ENCODE measurements at places on chromosomes 2 and 18.

DNA sequence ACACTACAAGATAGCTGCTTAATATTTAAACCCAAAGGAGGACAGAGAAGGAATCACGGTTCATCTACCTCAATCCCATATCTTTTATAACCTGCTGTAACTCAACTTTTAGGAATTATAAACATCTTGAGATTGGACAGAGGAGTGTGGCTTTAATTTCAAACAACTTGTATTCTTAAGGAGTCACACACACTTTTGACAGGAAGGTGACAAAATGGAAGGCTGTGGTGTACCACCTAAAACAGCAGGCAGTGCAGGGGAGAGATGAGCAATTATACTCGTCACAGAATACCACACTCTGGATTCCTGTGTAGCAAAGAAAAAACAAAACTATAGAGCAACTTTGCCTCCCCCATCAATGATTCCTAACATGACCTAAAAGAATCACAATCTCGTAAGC lies 194.8 kb downstream of the ZEB2 start:
- DNase-seq, result peak; percentile 8

- no peak for DNase-seq
These were observed 519 bp downstream of the TEX261 start for GRCh38 chr2:70994009-70994698.

- no peak for DNase-seq
These were observed 15.1 kb downstream of the SPTBN1 start for GRCh38 chr2:54471221-54471711.

GRCh38 chr18:77749089-77749488 lies 499.4 kb downstream of the GALR1 start:
- DNase-seq, result no peak

DNA sequence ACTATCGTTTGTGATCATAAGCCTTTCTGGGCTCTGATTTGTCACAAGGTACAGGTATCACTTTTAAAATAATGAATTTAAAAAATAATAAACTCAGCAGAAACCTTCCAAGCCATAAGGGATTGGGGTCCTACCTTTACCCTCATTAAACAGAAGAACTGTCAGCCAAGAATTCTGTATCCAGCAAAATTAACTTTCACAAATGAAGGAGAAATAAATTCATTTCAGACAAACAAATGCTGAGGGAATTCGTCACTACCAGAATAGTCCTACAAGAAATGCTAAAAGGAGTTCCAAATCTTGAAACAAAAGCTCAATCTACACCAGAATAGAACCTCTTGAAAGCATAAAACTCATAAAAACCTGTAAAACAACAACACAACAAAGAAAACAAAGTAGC lies 25.7 kb downstream of the L3MBTL4 start:
- no peak for DNase-seq

DNA sequence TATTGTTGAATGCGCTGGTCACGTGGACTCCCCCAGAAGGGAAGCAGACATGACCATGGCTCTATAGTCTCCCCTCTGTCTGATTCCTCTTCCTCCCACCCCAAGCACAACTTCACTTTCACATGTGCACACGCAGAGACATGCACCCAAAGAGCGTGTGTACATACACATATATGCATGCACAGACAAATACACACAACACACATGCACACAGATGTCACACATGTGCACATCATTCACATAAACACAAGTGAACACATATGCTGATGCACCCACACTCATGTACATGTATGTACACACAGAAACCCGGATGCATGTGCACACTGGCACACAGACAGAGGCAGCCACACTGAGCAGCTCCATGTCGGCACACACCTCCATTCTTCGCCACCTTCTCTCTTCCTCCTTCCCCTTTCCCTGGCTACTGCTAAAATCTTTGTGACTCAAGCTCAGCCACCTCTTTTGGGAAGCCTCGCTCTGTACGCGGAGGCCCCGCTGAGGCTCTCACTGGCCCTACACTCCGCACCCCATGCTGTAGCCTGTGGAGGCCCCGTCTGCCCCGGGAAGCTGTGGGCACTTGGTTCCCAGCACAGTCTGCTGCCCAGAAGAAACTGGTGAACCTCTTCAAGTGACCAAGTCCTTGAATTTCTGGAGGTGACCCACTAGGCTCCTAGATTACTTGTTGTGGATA lies 101.6 kb upstream of the TEX51 start:
- no peak for DNase-seq

DNA sequence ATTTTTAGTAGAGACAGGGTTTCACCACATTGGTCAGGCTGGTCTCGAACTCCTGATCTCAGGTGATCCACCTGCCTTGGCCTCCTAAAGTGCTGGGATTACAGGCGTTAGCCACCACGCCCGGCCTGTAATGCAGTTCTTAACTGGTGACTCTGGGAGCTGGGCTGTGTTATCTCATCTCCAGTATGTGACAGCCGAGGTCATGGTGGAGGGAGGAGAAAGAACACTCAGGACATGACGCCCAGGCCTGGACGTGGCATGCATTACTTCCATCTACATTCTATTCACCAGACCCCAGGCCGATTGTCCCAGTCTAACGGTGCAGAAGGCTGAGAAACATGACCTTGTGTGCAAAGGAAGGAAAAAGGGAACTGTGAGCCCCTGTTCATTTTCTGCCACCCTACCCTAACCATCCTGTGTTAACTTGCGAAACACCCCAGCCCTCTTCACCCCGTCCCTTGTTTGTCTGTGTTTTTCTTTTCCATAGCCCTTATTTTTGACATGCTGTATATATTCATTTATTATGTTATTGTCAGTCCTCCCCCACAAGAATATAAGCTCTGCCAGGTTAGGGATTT lies 88.1 kb upstream of the ASAP2 start:
- DNase-seq, result no peak

DNA sequence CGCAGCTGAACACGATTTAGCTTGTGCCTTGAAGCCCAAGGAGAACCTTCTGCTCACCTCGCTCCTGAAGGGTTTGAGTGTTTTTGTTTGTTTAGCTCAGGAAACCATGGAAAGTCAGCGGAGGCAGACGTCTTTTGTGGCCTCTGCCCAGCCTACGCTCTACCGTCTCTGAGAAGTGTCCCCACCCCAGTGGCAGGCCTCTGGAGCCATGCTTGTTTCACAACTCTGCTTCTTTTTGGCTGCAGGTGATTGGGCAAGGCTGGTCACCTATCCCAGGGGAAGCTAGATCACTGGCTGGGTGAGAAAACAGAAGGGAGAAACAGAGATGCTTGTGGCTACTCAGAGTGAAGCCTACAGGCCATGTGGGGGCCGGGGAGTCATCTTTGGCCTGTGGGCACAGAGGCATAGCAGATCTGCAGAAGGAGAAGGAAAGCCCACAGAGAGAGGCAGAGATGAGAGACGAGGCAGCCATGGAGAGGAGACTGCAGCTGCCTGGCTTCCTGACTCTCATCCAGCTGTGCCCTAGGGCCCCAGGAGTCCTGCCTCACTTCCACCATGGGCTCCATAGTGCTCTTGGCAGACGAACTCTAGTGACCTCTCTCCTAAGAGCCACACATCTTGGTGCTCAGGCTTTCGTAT lies 50.1 kb downstream of the CIB4 start:
- DNase-seq, result no peak

DNA sequence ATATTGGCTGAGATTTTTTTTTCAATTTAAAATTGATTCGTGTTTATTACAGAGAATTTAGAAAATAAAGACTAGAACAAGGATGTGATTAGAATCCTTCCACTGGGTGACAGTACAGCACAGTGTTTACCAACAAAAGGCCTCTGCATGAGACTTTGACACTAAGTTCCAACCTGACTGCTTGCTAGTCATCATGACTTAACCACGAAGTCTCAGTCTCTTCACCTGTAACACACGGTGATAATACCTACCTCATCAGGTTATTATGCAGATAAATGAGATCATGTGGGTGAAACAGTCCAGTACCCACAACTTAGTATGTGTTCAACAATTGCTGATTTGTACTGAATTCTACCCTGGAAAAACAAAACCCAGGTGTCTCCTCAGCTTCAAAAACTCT lies 151.2 kb downstream of the STK39 start:
- DNase-seq, result no peak

GRCh38 chr2:95022309-95023221 lies 2.9 kb upstream of the MAL start:
- peak; percentile 78 for DNase-seq

- no peak for DNase-seq
These were observed 422.8 kb downstream of the SETBP1 start for GRCh38 chr18:45103319-45104048.

DNA sequence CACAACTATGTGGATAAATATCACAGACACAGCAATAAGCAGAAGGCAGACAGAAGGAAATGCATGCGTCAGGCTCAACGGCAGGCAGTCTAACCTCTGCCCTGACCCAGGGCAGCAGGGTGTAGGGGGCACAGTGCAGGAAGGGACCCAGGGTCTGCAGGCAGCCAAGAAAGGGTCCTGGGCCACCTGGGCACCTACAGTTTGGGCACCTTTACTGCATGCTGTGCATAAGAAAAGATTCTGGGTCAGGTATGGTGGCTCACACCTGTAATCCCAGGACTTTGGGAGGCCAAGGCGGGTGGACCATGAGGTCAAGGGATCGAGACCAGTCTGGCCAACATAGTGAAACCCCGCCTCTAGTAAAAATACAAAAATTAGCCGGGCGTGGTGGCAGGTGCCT lies 17.7 kb downstream of the PASK start:
- DNase-seq, result no peak

- DNase-seq, result no peak
These were observed 165.5 kb downstream of the TMEM247 start for GRCh38 chr2:46644690-46645385.

DNA sequence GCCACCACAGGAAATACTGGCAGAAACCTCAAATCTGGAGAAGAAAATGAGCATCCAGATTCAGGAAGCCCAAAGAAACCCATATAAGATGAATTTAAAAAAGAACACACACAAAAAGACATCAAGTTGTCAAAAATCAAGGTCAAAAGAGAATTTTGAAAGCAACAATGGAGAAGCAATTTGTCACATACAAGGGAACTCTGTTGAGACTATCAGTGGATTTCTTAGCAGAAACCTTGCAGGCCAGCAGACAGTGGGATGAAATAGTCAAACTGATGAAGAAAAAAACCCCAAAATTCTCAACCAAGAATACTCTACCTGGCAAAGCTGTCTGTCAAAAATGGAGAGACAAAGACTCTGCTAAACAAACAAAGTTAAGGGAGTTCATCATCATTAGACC lies 272.6 kb downstream of the ADCYAP1 start:
- DNase-seq, result no peak

GRCh38 chr18:8603663-8604520 lies 5.3 kb upstream of the RAB12 start:
- no peak for DNase-seq

DNA sequence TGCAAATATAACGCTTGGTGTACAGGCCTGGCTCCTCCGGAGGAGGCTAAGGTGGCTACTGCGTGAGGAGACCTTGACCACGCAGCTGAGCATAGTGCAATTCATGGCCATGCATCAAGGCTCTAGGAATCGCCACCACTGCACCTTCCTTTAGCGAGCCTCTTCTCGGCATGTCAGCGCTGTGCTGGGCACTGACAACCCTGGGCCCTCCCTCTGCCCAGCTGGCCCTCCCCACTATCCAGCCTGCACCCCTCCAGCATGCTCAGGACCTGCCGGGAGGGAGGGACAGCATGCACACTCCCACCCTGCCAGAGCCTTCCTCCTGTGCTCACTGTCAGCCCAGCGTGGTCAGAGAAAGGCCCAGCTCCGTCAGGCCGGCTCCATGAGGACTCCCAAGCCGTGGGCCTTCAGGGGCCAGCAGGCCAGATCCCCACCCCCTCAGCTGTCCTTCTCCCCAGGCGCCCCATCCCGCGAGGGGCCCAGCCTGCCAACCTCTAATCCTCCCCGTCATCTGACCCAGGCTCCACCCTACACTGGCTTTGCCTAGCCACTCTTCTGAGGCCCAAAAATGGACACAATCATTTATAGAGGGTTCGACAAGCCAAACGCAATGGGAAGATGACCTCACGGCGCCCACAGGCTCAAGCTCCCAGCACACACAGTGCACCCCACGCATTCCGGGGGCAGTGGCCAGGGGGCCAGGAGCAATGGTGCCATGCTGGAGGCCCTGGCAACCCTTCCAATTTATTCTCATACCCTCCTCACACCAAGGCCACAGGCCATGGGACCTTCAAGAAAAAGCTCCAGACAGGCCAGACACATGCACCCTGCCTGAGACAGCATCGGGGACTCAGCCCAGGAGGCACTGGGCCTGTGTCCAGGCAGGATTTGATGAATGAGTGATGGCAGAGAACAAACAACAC lies 3.5 kb downstream of the BIN1 start:
- no peak for DNase-seq

DNA sequence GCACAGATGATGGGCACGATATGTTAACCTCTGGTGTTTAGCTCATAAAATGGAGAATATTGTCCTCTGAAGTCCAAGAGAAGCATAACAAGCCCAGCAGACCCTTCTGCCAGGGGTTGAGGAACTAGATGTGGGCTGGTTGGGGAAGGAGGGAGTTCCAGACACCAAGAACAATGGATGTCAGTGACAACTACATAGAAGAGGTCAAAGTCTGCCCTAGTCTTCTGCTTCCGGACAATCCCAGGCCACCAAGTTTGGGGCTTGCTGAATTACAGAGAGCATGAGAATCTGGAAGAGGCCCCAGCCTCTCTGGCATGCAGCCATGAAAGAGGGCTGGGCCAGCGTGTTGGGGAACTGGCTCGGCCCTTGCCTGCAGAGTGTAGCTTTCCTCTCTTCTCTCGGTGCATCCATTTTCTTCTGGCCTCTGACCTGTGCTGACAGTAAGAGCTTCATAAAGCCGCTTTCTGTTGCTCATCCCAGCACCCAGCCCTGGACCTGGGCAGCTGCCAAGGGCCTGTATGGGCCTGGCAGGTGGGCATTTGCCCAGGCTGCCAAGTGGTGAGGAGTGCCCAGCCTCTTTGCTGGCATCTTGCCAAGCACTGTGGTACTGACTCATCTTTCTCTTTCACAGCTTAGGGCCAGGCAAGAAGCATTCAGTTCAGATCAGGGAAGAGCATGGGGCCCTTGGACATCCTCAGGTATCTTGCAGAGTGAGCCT lies 14.6 kb upstream of the LAPTM4A start:
- no peak for DNase-seq

- no peak for DNase-seq
These were observed 22.0 kb upstream of the PELI1 start for GRCh38 chr2:64166212-64166611.

GRCh38 chr18:6564950-6565814 lies 150.5 kb upstream of the L3MBTL4 start:
- DNase-seq, result no peak

GRCh38 chr2:120858361-120859106 lies 122.9 kb downstream of the GLI2 start:
- DNase-seq, result no peak

- no peak for DNase-seq
These were observed 132.0 kb downstream of the VWC2L start for GRCh38 chr2:214542866-214543265.
